ENCODE measurements at places on chromosomes 3 and 15.

GRCh38 chr3:192843723-192844485, 73.8 kb downstream of the MB21D2 start:
- no peak for DNase-seq

DNA sequence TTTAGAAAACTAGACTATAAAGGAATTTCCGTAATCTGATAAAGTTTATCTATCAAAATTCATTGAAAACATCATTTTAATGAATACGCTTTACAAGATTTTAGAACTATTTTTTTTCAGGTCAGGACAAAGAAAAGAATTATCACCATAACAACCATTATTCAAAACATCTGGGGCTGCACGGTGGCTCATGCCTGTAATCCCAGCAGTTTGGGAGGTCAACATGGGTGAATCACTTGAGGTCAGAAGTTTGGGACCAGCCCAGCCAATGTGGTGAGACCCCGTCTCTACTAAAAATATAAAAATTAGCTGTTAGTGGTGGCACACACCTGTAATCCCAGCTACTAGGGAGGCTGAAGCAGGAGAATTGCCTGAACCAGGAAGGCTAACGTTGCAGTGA, 260.4 kb downstream of the WNT5A start:
- DNase-seq: no peak

DNA sequence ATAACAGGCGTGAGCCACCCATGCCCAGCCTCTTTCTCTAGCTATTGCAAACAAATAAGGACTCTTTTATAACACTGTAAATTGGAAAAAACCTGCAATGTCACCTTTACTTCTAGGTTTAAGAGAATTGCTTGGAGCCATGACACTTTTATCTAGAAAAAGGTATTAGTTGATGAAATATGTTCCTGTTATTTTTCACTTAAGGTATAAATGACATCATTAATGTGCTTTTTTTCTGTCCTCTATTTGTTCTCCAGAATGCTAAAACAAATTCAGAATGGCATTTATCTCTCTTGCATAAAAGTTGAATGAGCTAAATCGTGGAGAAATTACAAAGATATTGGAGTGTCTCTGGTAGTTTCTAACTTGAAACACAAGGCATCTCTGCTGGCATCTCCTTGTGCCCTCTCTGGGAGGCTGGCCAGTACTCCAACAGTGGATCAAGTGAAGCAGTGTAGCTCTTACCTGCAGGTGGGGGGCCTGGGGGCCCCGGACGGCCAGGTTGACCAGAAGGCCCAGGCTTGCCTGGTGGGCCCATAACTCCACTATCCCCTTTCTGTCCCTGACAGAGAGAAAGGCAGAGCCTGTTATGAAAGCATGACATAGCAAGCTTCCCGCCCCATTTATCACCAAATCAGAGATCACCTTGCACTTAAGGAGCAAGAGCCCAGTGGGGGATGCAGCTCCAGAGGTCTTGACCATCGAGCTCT, 38.6 kb downstream of the EAF1 start:
- no peak for DNase-seq

DNA sequence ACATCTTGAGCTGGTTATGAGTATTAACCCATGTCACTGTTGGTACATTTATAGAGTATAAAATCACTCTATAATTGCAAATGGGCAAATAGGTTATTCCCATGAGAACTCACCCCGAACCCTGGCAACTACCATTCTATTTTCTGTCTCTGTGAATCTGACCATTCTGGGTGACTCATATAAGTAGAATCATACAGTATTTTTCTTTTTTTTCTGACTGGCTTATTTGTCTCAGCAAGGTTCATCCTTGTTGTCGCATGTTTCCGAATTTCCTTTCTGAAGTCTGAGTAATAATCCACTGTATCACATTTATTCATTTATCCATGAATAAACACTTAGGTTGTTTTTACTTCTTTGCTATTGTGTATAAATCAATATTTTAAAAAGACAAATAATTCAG, 59.9 kb upstream of the CHRM5 start:
- no peak for DNase-seq

DNA sequence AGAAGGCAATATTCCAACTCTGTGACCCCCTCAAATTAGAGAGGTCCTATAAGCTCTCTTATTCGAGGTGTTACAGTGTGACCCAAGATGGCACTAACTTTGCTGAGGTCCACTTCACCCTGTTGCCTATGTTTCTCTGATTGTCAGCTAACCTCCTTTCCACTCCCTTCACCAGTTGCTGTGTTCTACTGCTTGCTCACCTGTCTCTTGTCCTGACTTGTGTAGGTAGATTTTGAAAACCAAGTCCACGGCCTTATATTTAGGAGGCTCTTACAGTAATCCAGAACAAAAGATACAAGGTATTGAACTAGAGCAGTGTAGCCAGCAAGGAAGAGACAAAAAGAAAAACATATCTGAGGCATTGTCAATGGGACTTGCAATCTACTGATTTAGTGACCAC, 20.1 kb upstream of the GSK3B start:
- no peak for DNase-seq

DNA sequence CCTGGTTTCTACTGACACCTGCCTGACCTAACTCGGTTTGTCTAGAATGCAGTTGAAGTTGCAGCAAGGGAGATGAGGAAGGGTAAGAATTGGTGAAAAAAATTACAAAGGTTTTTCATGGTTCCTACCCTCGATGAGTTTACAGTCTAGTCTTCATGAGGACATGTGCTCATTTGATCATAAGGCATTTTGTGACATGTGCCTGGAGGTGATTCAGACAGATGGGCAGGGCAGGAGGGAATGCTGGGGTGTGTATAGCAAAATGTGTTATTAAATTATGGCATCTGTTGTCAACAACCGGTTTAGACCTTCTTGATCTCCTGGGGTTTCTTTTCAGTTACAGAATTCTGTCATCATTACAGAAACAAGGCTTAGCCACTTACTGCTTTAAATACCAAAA, 101.2 kb downstream of the CACNA1D start:
- DNase-seq: no peak

- DNase-seq: no peak
Measured at GRCh38 chr3:56691165-56692000, 8.3 kb upstream of the TASOR start.

Measured in NCI-H748 treated with DMSO at 0.1 percent for 48 hours (cell line).